ENCODE measurements at places on chromosomes 4 and X.

DNA sequence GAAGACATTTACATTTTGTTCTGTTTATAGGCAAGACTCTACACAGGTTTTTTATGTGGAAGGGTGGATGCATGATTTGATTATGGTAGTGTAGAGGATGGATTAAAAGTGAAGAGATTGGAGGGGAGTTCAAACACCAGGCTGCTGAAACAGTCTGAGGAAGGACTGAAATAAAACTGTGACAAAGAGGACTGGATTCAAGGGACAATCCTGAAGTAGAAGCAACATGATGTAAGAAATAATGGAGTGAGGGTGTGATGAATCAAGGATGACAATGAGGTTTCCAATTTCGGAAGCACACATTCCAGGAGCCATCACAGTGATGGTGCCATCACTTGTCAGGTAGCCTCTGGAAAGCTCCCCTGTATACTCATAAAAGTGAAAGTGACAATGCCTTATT lies 103.5 kb downstream of the SYNPO2 start:
- DNase-seq = no peak

- no peak for DNase-seq
Observed at GRCh38 chrX:56762707-56763555, 33.9 kb downstream of the NBDY start.

- no peak for DNase-seq
Observed at GRCh38 chr4:10321931-10322330, 135.3 kb downstream of the ZNF518B start.

GRCh38 chrX:9473708-9474107 lies 8.8 kb downstream of the TBL1X start:
- DNase-seq = no peak

GRCh38 chr4:76799140-76799539 lies 98.8 kb downstream of the SOWAHB start:
- no peak for DNase-seq

GRCh38 chr4:117637347-117637746 lies 396.9 kb upstream of the NDST3 start:
- no peak for DNase-seq

DNA sequence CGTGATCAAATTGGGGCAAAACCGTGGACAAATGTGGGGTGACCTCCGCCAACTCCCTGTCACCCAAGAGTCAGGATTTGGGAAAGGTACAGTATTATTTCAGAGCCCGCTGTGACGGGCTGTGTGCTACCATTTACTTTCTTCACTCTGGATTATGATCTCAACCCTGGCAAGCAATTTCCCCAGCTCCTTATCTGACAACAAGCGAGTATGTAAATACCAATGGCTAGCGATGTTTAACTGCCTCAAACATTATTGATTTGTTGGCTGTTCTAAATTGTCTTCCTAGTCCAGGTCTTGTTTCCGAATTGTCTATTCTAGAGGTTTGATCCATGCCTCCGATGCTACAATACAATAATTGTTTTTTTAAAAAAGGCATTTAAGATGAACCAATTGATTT lies 17.7 kb upstream of the PITX2 start:
- no peak for DNase-seq

Measured in GOT3 (cell line).